ENCODE measurements at places on chromosomes 2 and 18. TPM values are rescaled to one million over a fixed set of nuclear protein-coding genes. Genes with fewer than 3 reads are reported as not detected.
A peak's percentile ranks its signal among the peaks of the same experiment; 100 is the strongest.

Gene DNAJC5G
- not detected for total RNA-seq

Gene GALNT5
- 0.29 TPM for total RNA-seq

Gene MAP3K19
- not detected for total RNA-seq

Gene NMUR1
- total RNA-seq: 2.0 TPM

Gene ATOH8
- 21.8 TPM for total RNA-seq

Gene ASPRV1
- total RNA-seq: 1.7 TPM

Gene SLC9A4
- total RNA-seq: 23.5 TPM

Gene IL36G
- not detected for total RNA-seq

Gene M1AP
- total RNA-seq: 1.4 TPM

Gene PRSS56
- total RNA-seq: not detected

- DNase-seq: no peak
Measured at GRCh38 chr2:183010112-183010511, 28.1 kb downstream of the NCKAP1 start.

DNA sequence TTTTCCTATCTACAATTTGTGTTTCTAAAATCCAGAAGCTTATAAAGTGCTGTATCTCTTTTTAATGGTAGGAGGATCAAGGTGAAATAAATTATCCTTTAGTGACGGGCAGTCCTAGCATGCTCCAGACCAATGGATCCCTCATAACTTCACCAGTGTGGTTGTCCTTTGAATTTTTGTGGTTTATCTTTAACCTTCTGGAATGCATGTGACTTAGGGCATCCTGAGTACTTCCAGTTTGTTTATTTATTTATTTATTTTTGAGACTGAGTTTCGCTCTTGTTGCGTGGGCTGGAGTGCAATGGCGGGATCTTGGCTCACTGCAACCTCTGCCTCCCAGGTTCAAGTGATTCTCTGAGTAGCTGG is 40.4 kb downstream of the NUP35 start:
- no peak for DNase-seq

DNA sequence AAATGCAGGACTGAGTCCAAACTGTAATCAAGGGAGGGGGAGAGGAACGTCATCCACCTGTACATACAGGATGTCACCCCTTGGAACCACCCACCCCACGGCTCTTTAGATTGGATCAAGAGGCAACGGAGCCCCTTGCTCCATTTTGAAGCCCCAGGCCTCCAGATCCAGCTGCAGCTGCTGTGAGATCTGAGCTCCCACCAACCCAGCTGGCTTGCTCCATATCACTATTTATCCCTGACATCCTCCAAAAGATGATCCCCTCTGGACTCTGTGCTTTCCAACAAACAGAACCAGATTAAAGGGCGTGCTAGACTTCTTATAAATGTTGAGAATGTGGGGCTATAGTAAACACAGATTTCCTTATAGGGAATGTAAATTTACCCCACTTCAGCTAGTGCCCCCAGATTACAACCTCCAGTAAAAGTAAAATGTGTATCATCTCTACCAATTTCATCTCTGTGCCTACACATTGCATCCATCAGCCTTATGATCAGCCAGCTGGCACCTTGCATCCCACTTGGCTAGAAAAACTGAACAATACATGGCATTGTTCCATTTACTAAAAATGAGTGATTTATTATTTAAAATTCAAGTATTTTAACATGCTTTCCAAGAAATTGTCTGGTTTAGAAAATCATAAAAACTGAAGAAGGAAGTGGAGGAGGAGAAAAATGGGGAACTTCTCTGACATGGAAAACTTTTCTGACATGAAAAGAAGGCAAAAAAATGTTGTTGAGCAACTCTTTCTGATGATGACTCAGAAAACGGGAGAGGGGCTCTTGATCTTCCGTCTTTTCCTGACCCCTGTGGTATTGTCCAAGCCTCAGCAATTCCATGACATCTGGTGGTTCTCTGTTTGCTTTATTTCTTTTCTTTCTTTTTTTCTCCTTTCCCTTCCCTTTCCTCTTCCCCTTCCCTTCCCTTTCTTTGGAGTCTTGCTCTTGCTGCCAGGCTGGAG is 262.6 kb upstream of the THUMPD2 start:
- no peak for DNase-seq

DNA sequence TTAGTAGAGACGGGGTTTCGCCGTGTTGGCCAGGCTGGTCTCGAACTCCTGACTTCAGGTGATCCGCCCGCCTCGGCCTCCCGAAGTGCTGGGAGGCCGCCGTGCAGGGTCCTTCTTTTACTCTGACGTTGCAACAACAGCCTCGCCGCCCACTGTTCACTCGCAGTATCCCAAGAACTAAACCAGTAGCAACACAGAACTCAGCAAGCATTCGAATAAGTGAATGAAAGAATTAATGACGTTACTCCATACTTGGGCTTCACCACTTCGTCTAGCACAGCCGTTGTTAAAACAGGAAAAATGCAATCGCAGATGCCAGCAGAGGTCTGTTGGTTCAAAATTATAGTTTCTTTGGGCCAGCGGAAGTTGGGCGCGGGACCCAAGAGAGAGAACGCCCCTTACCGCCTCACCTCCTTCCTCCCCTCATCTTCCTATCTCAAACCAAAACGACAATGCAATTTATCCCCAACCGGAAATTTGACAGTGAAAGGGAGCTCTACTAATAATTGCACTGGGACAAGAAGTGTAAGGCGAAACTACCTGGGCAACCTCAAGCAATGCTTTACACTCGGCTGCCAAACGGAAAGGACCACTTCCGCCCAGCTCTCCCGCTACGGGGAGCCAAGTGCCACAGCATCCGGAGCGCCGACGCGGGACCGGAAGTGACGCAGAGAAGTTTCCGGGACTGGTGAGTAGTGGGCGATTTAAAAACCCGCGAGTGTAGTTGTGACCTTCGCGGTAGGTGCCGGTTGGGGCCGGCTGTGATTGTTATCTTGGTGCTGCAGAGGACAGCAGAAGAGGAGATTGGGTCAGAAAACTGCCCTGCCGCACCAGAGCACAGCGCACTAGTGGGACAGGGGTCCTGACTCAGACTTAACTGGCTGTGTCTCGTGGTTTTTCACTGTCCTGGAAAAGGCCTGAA is at the start of the genes NIF3L1 and PPIL3:
NIF3L1 (plus strand) TSS at position 668 of the 922 bp plus-strand sequence. CDS start 2,573 bp downstream, outside the sequence.
PPIL3 (minus strand) TSS at position 374 of the 922 bp plus-strand sequence. CDS start 1,462 bp downstream, outside the sequence.
- DNase-seq: peak; percentile 97

- no peak for DNase-seq
Measured at GRCh38 chr2:158089322-158089721, 12.4 kb upstream of the UPP2 start.

GRCh38 chr2:223925106-223925505 is 20.0 kb downstream of the WDFY1 start:
- no peak for DNase-seq

GRCh38 chr2:197707316-197708213 is 2.4 kb downstream of the MARS2 start:
- no peak for DNase-seq

DNA sequence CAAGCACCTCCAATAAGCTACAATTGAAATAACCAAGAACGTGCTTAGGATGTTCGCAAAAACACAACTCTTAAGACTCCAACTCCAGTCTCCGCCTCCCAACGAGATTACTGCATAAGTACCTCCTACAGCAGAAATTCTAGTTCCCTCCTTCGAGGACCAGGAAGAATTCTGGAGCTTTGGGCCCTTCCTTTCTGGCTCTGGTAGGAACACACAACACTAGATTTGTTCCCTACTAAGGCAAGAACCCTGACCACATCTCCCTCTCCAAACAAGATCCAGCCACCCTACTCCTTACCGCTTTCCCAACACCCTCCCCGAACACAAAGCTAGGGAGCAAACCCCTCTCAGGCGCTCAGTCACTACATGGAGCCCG is 721 bp downstream of the ADAM17 start:
- peak; percentile 54 for DNase-seq

GRCh38 chr2:2495606-2496005 is 164.5 kb upstream of the MYT1L start:
- no peak for DNase-seq

DNA sequence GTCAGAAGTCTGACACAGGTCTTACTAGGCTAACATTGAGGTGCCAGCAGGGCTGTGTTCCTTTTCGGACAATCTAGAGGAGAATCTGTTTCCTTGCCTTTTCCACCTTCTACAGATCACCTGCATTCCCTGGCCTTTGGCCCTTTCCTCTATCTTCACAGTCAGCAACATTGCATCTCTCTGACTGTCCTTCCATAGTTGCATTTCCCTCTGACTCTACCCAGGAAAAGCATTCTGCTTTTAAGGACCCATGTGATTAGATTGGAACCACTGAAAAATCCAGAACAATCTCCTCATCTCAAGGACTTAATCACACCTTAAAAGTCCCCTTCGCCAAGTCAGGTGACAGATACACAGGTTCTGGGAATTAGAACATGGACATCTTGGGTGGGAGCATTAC is 181.5 kb downstream of the SLC8A1 start:
- no peak for DNase-seq

- no peak for DNase-seq
Measured at GRCh38 chr18:10351858-10352257, 102.6 kb upstream of the APCDD1 start.

- DNase-seq: no peak
Measured at GRCh38 chr2:240902615-240903041, 3.5 kb upstream of the CROCC2 start.

DNA sequence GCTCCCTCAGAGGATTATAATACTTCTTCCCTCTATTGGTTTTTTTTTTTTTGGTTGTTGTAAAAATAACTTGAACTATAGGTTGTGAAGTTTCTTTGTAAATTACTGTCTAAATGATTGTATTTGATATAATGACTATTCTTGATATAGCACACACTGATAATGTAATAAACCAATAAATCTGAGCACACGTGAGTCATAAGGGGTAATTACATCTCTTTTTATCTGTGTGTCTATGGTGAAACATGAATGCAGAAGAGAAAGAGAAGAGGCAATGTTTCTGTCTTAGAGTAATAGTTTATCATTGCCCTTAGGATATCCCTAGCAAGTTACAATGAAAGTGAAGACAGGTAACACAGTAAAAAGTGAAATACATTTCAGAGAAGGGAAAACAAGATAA is 64.1 kb upstream of the RAPGEF4 start:
- DNase-seq: no peak

- DNase-seq: peak; percentile 53
Measured at GRCh38 chr2:62197011-62197924, 1.4 kb downstream of the B3GNT2 start.

DNA sequence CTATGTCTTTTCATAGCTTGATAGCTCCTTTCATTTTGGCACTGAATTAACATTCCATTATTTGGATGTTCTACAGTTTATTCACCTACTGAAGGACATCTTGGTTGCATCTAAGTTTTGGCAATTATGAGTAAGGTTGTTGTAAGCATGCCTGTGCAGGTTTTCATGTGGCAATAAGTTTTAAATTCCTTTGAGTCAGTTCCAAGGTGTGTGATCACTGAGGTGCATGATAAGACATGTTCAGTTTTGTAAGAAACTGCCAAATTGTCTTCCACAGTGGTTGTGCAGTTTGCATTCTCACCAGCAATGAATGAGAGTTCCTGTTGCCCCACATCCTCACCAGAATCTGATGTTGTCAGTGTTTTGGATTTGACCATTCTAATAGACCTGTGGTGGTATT is 24.2 kb downstream of the XDH start:
- no peak for DNase-seq

DNA sequence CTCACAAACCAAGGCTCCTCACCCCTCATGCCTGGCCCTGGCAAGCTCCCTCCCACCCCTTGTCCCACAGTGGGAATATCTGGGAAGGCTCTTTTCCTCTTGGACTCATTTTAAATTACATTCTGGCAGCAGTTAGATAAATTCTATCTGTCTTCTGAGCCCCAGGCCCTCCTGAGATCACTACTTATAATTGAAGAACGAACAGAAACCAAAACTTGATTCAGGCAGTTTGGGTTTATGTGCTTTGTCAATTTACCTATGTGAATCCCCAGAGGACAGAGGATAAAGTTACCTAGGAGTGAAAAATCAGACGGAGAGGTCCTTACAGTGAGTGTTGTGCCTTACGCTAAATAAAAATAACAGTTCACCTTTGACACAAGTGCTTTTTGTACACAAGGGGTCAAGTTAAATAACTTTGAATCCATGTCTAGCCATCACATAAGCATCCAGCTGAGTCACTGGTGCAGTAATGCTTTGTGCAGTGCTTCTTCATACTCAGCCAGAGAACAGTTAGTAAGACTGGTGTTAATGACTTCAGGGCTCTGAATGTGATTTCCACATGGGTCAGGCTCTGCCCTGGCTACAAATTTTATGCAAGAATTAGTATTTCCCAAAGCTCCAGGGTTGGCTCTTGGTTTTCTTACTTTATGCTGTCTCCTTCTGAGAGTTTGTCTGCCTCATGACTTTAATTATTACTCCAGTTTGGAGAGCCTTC is 329.3 kb downstream of the INSIG2 start:
- no peak for DNase-seq

DNA sequence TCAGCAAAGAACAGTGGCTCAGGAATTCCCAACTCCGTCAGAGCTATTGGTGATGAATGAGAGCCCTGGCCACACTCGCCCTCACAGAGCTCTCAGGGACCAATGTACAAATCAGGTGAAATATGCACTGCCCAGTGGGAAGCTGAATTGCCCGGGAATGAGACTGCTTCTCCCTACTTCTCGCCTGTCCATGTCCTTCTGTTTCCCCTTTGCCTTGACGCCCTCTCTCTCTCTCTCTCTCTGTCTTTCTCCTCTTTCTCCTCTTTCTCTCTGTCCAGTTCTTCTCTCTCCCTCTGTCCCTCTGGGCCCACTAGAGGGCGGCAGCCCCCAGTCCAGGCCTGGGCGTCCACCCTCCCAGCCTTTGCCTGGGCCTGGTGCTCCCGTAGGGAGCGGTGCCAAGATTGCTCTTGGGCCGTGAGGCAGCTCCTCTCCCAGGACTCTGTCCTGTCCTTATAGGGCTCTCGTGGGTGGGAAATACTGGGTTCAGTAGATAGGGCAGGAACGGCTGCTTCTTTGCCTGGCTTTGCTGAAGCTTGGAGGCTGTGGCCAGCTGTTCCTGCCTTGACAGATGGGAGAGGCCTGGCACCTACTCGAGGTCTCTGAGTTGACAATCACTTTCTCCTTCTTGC is 28.4 kb upstream of the PUM2 start:
- peak; percentile 90 for DNase-seq

DNA sequence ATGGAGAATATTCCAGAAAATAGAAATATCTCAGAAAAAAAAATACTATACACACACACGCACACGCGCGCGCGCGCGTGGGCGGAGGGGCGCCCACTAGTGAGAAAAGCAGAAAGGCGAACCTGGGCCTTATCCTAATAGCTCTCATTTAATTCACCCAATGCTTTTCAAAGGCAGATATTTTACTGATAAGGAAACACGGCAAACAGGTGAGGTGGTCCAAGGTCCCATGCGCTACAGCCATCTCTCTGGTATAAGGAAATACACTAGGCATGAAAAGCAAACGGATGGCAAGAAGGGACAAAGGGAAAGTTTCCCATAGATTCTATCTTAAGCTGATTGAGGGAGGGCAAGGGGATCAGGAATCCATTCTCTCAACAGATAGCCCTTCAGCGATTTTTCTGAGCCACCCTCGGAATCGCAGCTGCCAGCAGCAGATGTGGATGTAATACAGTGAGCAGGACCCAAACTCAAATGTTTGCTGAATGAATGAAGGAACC is 136.7 kb downstream of the TMEM247 start:
- no peak for DNase-seq

- no peak for DNase-seq
Measured at GRCh38 chr2:231299267-231299666, 96.2 kb upstream of the B3GNT7 start.
